GM23248 (cell line): ENCODE measurements at places on chromosomes 5 and 9. TPM values are rescaled to one million over a fixed set of nuclear protein-coding genes. Genes with fewer than 3 reads are reported as not detected.

COL27A1 gene
- total RNA-seq, result 2.3 and 3.9 TPM in 2 replicates

DNA sequence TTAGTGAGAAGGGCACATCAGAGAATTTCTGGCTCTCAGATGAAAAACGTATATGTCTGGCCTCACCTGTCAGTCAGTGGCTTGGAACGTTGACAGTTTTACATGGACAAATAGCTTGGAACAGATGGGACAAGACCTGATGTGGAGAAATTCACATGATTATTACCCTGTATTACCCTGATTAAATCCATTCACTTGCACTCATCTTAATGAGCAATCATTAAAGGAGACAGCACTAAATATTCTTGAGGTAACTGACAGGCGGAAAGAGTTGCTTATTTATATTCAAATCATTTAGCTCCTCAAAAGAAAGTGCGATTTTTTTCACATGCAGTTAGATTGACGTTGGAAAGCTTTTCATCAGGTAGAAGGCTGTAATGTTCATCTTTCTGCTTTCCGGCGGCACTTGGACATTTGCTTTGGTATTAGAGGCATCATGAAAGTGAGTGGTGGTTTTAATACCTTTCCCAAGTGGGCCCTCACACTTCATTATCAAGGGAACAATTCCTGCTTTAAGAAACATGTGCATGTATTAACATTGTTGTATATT, 11.7 kb upstream of the TAS2R1 start:
- no peak for DNase-seq

C1QTNF2 gene
- 0.22 TPM in 1 of 2 replicates, not detected in the other for total RNA-seq

DRD1 gene
- not detected in 2 replicates for total RNA-seq

DNA sequence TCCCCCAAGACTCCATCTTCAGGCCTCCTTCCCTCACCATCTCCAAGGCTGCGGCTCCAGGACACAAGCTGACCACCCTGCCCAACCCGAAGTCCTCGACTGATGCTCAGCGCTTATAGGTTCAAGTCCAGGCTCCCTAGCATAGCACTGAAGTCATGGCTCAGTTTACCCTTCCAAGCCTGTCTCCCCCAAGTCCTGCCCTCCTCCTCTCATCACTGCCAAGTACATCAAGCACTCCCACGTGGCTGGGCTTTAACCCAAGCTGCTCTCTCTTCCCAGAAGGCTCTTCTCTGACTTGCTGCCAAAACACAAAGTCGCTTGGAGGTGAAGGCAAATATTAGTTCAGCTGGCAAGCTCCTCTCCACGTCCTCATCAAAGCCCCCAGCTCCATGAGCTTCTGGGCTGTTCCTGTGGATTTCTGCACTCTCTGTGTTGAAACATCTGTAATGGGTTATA, 22.1 kb upstream of the MARCHF6 start:
- peak; percentile 45 for DNase-seq

DNA sequence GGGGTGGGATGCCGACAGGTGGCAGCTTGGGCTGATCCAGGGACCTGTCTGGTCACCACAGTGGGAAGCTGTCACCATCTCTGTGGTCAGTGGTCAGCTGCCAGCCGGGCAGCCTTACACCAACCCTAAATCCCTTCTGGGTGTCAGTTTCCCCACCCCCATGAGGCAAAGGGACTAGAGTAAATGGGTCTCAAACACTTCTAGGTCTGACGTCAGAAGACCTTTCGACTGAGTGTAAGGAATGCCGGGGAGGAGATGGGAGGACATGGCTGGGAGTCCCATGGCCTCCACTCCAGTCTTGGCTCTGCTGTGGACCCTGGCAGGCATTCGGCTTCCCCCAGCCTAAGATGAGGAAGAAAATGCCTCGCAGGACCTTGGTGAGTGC, 40.3 kb upstream of the SLC25A51 start:
- DNase-seq, result peak; percentile 14
